ENCODE measurements at places on chromosomes 7 and 10.
A peak's percentile ranks its signal among the peaks of the same experiment; 100 is the strongest.

- no peak for DNase-seq
These were observed 91.0 kb downstream of the GPAM start for GRCh38 chr10:112092519-112092918.

GRCh38 chr7:87702326-87702725 lies 74.1 kb downstream of the RUNDC3B start:
- DNase-seq: no peak

GRCh38 chr7:91041901-91042484 lies 222.2 kb upstream of the FZD1 start:
- DNase-seq: no peak

DNA sequence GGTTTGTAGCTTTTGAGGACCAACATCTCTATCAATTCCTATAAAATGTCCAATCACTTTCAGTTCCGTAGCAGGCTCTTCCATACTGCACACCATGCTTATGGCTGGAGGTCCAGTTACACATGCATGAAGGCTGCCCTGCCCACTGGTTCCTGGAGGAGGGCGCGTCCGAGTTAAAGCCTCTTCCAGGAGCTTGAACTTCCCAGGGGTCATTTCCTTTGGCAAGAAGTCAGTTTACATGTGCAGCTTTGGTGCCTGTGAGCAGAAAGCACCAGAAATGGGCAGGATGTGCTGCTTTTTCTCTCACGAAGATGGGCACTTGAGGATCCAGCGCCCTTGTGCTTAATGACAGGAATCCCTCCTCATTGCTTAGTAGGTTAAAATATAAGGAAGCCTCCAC lies 17.6 kb upstream of the PHYH start:
- DNase-seq: no peak

GRCh38 chr7:43721193-43721806 lies 8.0 kb downstream of the COA1 start:
- peak; percentile 16 for DNase-seq

- peak; percentile 15 for DNase-seq
These were observed at the start of gene DGKI for GRCh38 chr7:137846827-137847567. Gene DGKI (minus strand): TSS chr7:137846974.

GRCh38 chr7:95690367-95690947 lies 81.9 kb upstream of the DYNC1I1 start:
- peak; percentile 80 for DNase-seq

DNA sequence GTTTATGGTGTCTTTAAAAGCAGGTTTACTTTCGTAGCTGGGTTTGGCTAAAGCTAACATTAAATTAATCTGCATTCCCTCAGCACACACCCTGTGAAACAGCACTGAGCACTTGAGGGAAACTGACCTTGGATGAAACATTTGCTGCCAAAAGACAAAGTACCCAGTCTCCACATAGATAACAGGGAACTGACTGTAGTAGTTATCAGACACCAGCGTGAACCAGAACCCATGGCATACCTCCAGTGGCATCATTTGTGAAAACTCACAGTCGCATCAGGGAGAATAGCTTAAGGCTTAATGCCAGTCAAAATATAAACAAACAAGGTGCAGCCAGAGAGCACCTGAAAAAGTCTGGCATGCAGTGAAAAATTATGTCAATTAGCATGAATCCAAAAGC lies 357.8 kb upstream of the C7orf33 start:
- DNase-seq: no peak

- no peak for DNase-seq
These were observed 33.5 kb downstream of the MYPN start for GRCh38 chr10:68142761-68143160.

- no peak for DNase-seq
These were observed 6.1 kb upstream of the COA1 start for GRCh38 chr7:43735403-43735801.

- DNase-seq: no peak
These were observed 83.6 kb downstream of the PPP1R3C start for GRCh38 chr10:91549262-91549661.

- DNase-seq: no peak
These were observed 255.3 kb downstream of the HGF start for GRCh38 chr7:81514546-81514945.

DNA sequence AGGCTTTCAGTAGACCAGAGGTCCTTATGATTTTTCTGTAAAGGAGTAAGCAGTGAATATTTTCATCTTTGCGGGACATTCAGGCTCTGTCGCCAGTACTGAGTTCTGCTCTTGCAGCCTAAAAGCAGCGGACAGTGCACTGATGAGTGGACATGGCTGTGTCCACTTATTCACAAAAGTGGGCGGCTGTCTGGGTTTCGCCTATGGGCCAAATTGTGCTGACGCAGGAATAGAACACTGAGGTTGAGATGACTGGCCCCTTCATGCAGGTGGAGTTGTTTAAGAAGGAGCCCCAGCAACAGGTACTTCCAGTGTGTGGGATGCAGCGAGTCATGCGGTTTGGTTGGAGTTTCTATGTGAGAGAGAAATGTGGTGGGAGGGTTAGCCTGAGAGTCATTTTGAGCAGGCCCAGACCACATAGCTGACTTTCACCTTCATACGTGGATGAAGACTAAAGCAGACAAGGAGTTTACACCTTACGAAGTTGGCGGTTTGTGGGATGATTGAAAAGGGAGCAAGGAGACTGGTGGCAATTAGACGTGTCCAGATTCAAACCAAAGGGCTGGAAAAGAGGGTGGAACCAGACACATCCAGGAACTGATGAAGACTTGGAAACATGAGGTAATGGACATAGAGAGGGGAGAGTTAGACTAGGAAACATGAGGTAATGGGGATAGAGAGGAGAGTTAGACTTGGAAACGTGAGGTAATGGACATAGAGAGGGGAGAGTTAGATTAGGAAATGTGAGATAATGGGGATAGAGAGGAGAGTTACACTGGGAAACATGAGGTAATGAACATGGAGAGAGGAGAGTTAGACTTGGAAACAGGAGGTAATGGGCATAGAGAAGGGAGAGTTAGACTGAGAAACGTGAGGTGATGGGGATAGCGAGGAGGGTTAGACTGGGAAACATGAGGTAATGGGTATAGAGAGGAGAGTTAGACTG lies 38.2 kb downstream of the WDR37 start:
- no peak for DNase-seq

DNA sequence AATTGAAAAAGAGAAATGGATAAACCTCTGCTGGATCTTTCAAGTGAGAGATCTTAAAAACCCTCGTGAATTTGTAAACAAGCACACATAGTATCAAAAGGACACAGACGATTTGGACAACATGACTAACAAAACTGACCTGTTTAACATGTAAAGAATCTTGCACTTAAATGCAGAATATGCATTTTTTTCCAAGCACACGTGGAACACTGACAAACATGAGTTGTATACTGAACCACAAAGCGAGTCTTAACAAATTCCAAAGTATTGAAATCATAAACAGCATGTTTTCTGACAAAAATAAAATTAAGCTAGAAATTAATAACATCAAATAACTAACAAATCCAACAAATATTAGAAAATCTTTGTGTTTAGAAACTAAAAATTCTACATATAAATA lies 65.0 kb upstream of the ZNF746 start:
- DNase-seq: no peak

DNA sequence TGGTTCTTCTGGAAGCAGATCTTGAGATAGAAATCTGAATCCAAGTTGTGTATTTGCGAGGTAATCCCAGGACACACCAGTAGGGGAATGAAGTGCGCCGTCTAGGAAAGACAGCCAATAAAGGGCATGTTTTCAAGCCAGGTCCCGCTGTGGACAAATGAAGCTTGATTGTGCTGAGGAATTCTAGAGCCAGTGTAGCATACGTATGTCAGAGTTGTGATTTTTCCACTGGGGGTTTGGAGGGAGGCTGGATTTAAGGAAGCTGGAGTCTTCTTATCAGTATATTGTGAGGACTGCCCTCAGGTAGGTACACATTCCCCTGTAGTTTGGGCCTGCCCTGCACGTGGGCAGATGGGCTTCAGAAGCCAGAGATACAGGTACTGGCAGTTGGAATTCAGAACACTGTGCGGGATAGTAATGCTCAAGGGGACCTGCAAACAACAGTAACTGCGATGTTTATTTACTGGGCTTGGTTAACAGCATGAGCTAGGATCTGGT lies 50.9 kb downstream of the GALNT11 start:
- DNase-seq: no peak

DNA sequence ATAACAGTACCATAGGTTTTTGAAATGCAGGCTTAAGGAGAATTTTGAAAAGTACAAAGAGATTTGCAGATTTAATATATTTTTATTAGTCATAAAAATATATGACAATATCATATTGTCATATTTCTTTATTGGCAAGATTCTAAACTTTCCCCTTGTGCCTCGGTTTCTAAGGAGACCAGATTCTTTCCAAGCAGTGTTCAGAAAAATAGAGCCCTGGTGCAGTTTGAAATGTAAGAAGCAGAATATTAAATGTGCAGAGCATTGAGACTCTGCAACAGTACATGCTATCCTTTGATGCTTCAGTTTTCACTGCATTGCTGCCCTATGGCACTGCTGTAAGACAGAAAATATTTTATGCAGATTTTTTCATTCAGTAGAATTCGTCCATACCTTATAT lies 243.2 kb downstream of the CCDC3 start:
- no peak for DNase-seq

DNA sequence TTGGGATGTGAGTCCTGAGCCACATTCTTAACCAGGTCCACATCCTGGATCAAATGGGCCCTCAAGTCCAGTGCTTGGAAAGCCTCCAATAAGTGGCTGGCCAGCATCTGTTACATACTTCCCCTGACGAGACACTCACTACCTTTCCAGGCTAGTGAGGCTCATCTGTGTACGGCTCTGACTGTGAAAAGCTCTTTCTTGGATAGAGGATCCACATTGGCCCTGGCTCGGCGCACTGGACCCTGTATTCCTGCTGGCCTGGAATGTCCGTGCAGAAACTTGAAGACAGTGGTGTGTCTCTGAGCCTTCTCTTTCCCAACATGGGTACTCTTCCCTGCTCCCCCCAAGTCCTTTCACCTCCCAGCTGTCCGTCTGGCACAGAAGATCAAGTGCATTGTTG lies 35.5 kb downstream of the MYL10 start:
- no peak for DNase-seq

GRCh38 chr10:91367127-91367531 lies 43.0 kb upstream of the HECTD2 start:
- DNase-seq: no peak

- no peak for DNase-seq
These were observed 217.6 kb upstream of the TMEM229A start for GRCh38 chr7:124250297-124251034.

GRCh38 chr7:138701537-138701923 lies 368 bp upstream of the SVOPL start:
- DNase-seq: no peak

DNA sequence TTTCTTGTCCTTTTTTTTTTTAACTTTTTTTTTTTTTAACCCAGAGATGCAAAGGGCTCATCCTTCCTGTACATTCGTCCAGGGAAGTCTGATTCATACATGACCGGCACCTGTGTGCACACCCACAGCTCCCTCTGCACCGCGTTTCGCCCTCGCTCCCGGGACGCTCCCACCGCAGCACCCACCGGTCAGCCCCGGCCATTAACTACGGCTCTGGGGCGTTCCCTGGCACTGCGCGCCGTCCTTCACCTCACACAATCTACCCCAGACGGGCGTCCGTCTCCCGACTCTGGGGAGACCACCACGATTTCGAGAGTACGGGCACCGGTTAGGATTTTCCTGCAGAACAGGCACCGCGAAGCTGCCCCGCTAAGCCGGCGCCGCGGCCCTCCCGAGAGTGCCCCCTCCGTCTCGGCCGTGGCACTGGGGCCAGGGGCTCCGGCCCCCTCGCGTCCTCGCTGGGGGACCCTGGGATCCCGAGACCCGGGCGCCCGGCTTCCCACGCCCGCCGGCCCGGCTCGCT lies 452 bp downstream of the ATE1 start:
- no peak for DNase-seq

DNA sequence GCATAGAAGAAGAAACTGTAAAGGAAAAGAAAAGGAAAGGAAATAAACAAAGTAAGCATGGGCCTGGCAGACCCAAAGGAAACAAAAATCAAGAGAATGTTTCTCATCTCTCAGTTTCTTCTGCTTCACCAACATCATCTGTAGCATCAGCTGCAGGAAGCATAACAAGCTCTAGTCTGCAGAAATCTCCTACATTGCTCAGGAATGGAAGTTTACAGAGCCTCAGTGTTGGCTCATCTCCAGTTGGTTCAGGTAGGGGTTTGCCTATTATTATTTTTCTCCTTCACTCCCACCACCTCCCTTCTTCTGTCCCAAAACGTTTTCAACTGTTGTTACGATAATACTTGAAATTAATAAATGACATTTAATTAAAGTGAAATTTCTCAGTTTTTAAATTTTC lies 139.6 kb downstream of the MLLT10 start:
- DNase-seq: no peak

DNA sequence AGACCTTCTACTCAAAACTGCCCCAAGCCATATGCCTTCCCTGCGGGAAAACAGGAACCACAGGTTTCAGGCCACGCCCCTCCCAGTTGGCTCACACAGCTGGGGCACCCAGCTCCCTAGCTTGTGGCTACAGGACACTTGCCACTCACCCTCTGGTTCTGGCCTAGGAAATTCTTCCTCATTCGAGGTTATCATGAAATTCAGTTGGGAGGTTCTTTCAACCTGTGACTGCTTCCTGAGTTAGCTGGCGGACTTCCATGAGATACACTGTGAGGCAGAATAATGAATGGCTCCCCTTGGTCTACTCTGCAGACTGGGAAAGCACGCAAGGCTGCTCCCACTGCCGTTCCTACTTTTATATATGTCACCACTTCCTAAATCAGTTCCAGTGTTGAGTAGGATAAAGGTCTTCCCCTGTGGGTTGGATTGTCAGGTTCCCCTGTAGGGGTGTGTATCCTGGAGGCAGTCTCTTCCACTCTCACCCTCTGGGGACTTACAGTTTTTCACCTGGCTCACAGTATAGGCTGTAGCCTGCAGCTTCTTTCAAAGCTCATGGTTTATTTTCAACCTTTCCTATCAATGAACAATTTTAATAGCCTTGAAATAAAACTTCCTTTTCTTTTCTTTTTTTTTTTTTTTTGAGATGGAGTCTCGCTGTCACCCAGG lies 37.0 kb downstream of the GPR22 start:
- DNase-seq: no peak

- DNase-seq: no peak
These were observed 35.7 kb downstream of the POLR3A start for GRCh38 chr10:77993620-77994019.

GRCh38 chr7:41451826-41452225 lies 251.1 kb downstream of the INHBA start:
- DNase-seq: no peak
